Activated CD4-positive, alpha-beta T cell treated with anti-CD3 and anti-CD28 coated beads for 1 hour (primary cell): ENCODE measurements at places on chromosomes 12 and 14.

GRCh38 chr12:69916544-69917235 lies 91.7 kb downstream of the MYRFL start:
- DNase-seq, result no peak

GRCh38 chr12:95767703-95768102 lies 22.9 kb downstream of the NTN4 start:
- DNase-seq, result no peak

GRCh38 chr12:12622418-12622817 lies 10.7 kb downstream of the CREBL2 start:
- no peak for DNase-seq

GRCh38 chr12:51898937-51899336 lies 8.4 kb upstream of the ACVRL1 start:
- DNase-seq, result no peak

GRCh38 chr12:7441216-7441615 lies 2.7 kb downstream of the CD163L1 start:
- no peak for DNase-seq

DNA sequence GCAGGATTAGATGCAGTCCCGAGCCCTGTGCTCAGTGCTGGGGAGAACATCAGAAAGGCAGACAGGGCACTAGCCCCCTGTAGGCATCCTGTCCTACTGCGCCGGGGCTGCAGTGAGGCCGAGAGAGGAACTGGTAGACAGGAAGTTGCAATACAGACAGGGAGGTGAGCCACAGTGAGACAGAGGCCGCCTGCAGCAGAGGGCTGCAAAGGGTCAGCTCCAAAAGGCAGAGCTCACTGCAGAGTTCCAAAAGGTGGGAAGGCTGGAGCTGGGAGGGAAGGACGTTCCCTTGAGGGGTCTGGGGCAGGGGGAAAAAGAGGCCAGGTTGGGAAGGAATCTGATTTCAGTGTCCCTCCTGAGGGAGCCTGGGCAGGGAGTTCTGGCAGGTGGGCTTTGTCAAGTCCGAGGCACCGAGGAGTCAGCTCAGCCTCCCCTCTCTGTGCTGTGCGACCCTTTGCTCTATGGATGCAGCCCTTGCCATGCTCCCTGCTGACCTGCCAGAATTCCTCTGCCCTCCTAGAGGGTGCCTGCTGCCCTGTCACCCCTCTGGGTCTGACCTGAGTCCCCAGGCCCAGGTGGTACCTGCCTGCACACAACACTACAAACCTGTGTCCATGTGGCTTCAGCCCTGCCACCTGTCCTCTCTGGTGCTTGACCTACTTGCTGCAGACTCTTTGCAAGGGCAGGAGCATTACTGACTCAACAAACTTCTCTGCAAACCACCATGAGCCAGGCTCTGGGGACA lies 63.5 kb downstream of the PRMT8 start:
- DNase-seq, result no peak

DNA sequence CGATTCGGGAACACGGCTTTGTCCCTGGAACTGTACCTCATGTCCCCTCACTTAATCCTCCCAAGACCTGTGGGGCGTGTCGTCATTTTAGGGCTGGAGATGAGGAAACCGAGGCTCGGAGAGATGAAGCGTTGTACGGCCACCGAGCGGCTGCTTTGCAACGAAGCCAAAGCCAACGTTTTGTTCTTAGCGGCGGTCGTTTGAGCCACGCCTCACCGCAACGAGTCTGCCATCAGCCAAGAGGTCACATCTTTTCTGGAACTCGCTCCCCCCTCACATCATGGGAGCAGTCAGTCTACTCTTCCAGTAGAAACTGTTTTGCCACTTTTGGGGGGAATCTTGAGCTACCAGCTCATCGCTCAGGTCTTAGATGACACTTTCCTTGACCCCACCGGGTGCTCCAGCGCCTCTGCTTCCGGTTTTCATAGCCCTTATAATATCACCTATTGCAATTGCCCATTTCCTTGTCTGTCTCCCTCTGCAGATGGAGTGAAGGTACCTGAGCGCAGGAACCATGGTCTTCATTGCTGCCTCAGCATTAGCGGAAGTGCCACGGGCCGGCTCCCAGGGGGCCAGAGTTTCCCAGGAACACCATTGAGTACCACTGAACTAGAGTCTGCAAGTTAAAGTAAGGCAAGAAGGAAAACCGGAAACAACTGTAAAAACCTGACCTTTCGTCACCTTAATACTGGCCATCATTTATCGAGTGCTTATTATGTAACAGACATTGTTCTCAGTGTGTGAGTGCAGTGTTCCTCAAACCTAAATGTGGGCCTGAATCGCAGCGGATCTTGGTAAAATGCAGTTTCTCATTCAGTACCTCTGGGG lies 19.6 kb downstream of the NINJ2 start:
- DNase-seq, result no peak

GRCh38 chr14:104094709-104095425 lies 9.4 kb downstream of the ASPG start:
- peak; percentile 60 for DNase-seq

GRCh38 chr12:130709971-130710732 lies 5.9 kb downstream of the RIMBP2 start:
- no peak for DNase-seq

DNA sequence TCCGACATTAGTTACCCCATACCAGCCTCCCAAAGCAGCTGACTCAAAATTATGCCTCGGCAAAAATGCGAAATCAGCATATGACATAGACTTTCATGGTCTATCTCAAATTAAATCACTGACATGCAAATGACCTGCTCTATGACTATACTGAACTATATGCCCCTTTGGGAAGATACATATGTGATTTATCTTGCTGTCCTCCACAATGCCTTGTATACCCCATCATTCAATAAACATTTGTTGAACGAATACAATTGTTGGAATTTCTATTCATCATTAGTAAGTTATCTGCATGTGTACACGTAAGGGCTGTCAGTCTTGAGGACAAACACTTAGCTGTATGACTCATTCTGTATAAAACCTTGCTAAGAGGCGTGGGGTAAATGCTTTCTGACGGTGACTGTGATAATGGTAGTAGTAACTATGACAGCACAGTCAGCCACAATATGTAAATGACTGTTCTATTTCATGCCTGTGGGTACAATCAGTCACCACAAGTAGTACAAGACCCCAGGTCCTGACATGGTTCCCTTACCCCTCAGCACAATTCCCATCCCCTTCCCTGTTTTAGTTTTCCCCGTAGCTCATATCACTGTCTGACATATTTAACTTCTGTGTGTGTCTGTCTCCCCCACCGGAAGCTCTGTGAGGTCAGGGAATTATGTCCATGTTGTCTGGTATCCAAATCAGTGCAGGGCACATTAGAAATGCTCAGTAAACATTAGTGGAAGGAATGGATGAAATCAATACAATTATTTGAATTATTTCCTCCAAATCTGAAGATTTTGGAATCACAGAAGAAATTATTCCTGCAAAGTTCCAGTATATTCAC lies 42.8 kb downstream of the STXBP6 start:
- DNase-seq, result no peak

GRCh38 chr12:62654326-62655241 lies 188.0 kb downstream of the MON2 start:
- DNase-seq, result no peak

- DNase-seq, result no peak
These were observed 17.0 kb downstream of the CLEC14A start for GRCh38 chr14:38238878-38239277.

DNA sequence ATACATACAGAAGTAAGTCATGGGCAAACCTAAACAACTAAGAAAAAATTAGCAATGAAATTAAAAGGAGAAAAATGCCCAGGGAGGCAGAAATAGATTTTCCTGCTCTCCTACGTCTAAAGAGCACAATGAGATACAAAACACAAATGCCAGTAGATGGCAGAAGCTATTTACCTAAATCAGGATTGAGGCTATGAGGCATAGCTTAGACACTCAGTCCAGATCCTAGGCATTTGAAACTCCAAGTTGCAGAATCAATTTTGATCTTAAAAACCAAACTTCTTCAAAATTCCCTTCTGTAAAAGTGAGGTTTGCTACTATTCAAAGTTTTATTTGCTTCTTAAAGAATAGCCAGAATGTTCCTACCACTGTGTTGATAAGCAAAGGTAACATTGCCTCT lies 368.6 kb downstream of the DAD1 start:
- no peak for DNase-seq
